ENCODE measurements at places on chromosomes 3 and 15. TPM values are rescaled to one million over a fixed set of nuclear protein-coding genes. Genes with fewer than 3 reads are reported as not detected.

DNA sequence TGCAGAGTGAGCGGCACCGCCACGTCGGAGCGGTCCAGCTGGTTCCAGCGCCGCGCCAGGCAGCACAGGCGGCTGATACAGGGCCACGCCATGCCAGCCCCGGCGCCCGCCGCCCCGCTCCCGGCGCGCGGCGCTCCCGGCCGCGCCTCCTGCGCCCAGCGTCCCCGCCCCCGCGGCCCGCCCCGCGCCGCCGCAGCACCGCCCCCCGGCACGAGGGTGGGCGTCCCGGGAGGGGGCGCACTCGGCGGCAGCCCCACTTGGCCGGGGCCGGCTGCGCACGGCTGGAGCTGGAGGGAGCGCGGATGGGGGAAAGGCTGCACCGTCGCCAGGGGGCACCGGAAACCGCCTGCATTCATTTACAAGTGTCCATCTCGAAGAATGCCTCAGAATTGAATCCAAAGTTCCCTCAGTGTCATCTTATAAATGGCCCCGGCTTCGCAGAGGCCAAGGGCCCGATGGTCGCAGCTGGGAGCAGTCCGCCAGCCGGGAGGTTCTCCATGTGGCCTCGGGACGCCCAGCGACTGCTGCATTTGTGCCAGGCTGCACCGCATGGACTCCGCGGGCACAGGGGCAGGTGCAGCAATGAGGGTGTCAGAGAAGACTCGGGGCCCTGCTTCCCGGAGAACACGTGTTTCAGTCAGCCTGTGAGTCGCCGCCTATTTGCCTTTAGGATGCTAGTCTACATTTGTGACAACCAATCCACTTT lies at the start of gene MAP6D1:
TSS of gene MAP6D1 (minus strand) at position 122 of the 706 bp plus-strand sequence. CDS start at position 92, 30 bp downstream.
- no peak for DNase-seq

DNA sequence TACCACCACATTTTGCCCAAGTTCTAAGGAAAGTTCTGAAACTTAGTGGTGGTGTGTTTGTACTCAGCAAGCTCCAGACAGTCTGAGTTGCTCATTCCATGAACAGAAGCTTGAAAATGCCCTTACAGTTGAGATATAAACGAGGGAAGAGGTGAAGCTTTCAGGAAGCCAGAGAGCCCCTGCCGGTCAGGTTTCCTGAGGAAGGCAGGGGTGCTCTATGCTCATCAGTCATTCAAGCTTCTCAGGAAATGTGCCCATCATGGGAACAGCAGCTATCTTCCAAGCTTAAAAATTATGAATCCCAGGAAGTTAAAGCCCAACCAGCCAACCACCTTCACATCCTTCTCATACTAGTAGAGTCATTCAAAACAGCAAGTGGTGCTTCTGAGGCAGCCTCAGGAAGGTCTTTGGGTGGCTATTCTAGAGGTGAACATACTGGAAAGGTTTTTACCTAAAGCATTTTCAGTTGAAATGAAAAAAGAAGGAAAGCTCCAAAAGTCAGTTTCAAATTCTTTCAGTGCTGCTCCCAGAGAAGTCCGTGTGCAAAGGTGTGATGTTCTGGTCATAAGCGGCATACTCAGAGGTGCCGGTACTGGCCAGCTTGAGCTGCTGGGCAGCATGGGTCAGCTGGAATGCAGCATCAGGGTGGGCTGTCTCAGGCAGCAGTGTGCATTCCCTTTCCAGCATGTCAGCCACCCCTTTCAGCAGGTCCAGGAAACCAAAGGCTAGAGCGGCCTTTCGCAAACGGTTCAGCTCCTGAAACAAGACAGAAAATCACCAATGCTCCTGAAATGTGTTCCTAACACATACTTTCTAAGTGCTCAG lies 31.8 kb downstream of the INTS14 start:
- no peak for DNase-seq

GRCh38 chr15:59739557-59740186 lies 50.6 kb upstream of the BNIP2 start:
- no peak for DNase-seq

GRCh38 chr15:74263466-74263865 lies 27.3 kb downstream of the CCDC33 start:
- no peak for DNase-seq

Gene ROBO2
- total RNA-seq, result 0.30 TPM

- DNase-seq, result no peak
These were observed 167.5 kb upstream of the TRIM42 start for GRCh38 chr3:140510303-140510861.

GRCh38 chr3:81048058-81048665 lies 713.3 kb downstream of the GBE1 start:
- no peak for DNase-seq

GRCh38 chr3:72299321-72299802 lies 514.4 kb upstream of the PROK2 start:
- DNase-seq, result no peak

Gene CTXN2
- not detected for total RNA-seq

Gene SNX33
- 44.9 TPM for total RNA-seq

DNA sequence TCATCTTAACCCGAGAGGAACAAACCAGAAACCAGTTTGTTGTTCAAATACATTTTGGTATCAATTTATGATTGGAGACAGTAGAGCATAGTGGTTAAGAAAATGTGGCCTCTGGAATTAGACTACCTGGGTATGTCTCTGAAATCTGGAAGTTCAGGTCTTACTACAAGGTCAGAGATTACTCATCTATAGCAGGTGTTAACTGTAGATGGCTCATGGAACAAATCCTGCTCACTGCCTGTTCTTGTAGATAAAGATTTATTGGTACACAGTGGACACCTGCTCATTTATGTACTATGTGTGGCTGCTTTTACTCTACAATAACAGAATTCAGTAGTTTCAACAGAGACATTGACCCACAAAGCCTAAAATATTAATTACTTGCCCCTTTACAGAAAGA lies 413.3 kb downstream of the CNTN6 start:
- DNase-seq, result no peak

DNA sequence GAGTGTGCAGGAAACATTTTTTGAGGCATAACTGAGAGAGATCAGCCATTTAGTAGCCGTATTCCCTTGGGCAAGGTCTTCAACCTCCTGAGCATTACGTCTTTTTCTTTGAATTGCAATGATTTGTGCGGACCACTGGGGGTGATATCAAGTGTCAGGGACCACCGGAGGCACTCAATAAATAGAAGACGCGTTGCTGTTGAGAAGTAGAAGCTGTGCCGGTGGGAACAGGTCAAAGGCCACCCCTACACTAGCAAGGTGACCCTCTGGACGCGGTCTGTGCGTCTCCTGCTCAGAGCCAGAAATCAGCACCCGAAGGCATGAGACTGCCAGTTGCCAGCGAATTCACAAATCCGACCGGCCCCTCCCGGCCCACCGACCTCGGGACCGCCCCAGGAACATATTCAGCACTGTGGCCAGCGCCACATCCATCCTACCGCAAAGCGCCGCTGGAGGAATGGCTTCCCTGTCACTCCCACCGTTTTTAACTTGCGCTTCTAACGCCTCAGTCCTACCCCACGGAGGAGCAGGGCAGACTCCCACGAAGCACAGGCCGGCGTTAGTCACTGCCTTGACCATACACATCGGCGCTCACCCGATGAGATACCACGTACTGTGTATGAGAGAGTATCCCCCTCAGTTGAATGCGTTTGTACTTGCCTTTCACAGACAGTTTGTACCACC lies 1.4 kb upstream of the GHSR start:
- no peak for DNase-seq

Gene GOLGA6C
- not detected for total RNA-seq

Gene TM6SF1
- total RNA-seq, result 11.2 TPM

DNA sequence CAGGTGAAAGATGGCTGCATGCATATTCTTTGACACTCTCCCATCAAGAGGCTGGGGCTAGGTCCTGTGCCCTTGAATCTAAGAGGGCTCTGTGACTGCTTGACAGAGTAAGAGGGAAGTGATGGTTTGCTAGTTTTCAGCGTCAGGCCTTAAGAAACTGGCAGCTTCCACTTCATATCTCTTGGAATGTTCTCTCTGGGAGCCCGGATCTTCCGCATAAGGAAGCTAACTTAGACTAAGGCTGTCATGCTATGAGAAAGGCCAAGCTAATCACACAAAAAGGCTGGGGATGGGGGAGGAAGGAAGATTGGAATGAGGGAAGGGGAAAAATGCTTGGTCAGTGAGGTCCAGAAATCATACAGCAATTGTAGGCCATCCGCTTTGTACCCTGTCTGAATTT lies 50.0 kb downstream of the MB21D2 start:
- DNase-seq, result no peak

GRCh38 chr3:106692624-106693023 lies 684.6 kb upstream of the CCDC54 start:
- DNase-seq, result no peak

GRCh38 chr15:62456011-62456920 lies 291.2 kb upstream of the C2CD4B start:
- no peak for DNase-seq

Gene MKRN3
- total RNA-seq, result not detected

DNA sequence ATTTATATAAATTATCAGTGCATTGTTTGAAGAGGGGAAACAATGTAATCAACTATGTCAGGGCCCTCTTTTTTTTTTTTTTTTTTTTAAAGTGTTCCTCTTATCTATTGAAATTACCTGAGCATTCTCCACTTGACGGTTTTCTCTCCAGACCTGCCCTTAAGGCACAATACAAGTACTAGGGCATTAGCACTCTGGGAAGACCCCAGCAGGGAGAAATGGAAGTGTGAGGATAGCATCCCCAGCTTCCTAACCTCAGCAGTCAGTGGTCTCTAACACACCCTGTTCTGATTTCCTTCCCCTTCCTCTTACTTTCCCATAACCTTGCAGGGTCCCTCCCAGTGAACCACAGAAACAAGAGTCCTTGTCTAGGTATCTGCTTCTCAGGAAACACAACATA lies 458.3 kb upstream of the ARL6 start:
- no peak for DNase-seq

DNA sequence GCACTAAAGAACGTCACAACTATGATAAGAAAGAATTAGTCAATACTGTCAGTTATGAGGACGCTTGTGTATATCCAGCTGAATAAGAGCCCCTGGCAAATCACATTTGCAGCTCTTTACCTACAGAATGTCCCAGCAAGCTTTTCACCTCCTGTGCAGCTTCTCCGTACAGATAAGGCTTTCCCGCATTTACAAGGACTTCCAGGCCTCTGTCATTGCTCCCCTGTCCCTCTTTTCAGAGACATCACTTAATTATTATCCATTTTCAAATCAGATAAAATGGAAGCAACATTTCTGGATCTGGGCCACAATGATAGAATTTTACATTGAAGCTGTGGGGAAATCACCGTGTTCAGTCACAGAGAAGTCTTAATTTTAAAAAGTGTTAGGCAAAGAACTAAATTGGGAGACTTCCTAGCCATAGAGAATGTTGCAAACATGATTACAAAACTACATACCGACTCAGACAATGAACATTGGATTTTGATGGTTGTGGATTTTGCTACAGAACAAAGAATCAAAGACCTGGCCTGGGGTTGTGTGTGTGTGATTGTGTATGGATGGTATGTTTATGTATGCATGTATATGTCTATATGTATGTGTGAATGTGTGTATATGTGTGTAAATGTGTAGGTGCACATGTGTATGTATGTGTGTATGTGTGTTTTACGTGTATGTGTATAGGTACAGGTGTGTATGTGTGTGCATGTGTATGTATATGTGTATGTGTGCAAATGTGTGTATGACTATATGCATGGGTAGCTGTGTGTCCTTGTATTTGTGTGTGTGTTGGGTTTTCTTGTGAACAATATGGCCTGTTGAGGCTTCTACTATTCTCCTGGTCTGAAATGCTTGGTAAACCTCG lies 41.5 kb downstream of the MGLL start:
- no peak for DNase-seq

Gene NT5DC2
- 80.0 TPM for total RNA-seq

DNA sequence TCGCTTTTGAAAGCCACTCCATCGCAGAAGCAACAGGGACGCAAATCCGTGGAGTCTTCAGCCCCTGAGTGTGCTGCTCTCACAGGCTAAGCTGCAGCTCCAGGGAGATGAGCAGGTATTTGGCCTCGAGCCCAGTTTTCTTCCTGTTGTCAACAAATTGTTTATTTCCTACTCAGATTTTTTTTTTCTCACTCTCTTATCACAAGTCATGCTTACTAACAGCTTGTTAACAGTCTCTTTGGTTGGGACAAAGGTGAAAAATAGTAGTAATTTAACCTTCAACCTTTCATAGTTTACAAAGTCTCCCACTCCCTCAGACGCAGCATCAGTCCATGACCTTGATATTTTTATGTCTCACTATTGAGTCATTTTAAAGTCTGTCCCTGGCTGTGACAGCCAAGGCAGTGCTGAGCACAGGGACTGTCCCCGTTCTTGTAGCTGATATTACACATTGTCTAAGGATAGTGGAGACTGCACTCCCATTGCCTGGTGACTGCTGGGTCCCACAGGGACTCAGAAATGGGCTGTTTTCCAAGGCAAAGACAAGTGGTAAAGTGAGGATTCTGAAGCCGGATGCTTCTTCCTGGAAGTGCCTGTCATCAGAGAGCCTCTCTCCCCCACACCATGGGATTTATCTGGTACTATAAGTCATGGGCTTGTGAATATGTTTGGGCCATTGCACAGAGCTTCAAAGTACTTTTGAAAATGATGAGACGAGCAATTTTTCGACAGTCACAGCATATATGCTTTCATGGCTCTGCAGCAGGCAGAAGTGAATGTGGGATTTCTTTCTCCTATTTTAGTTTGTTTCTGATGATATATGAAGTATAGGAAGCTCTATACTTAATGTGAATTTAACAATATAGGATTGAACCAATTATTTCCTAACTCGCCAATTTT lies 59.8 kb upstream of the UNC13C start:
- DNase-seq, result no peak

- DNase-seq, result no peak
These were observed 66.2 kb downstream of the ST3GAL6 start for GRCh38 chr3:98829246-98829832.

- DNase-seq, result no peak
These were observed 113.3 kb upstream of the MBNL1 start for GRCh38 chr3:152155246-152156020.

- no peak for DNase-seq
These were observed 40.0 kb upstream of the TEX9 start for GRCh38 chr15:56325186-56325585.

- DNase-seq, result no peak
These were observed 753.5 kb upstream of the NECTIN3 start for GRCh38 chr3:110318108-110318507.

DNA sequence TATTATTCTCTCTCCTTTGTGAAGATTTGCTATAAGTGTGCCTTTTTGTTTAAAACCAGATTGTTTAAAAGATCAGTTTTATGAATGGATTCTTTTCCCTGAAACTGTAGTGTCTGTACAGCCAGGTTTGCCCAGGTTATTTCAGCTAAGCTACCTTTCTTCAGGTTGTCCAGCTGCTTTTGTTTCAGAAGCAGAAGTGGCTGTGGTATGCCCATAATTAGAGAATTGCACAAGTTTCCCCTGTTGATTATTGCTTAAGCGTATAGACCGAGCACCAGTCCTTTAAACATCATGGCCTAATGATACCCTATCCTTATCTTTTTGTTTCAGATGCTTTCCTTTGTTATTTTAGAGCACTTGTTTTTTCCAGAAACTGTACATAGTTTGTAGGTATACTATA lies 10.2 kb downstream of the ASB7 start:
- DNase-seq, result no peak
